Urothelium cell line (cell line): ENCODE measurements at places on chromosomes 13 and 19.
A peak's percentile ranks its signal among the peaks of the same experiment; 100 is the strongest.

DNA sequence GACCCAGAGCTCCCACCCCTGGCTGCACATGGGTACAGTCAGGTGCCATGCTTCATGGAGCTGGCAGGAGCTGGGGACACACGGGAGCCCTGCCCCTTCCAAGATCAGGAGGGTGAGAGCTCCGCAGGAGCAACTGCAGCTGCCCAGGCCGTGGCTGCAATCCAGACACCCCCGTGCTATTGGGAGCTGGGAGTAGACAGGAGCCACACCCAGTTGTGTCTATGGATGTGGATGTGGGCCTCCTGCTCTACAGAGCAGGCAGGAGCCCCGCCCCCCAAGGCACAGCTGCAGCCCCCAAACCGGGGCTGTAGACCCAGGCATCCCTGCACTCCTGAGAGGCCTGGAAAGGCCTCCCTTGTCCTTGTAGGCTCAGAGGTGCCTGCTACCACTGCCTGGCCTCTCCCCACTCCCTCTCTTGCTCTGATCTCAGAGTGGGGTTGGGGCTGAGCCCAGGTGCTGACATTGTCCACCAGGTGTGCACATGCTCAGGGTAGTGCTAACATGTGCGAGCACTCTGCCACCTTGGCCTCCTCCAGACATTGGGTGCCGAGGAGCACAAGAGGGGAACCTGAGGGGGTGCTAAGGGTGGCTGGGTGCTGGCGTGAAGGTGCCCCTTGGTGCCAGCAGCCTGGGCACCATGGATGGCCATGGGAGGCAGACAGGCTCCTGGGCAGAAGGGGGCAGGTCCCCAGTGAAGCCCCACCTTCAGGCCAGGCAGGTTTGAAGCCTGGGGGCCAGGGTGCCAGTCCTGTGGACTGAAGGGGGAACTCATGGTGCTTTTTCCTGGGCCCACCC is 8.0 kb upstream of the BAX start:
- no peak for DNase-seq

DNA sequence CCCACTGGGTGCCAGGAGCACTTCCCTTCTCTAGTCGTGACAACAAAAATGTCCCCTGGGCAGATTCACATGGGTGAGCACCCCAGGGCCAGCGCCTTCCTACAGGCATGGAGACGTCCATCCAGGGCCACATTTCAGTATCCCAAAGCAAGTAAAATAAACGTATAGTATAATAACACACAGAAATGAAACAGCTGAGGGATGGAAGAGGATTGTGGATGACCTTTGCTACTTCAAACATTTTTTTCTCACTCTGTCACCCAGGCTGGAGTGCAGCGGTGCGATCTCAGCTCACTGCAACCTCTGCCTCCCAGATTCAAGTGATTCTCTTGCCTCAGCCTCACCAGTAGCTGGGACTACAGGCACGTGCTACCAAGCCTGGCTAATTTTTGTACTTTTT is 28.2 kb downstream of the CILP2 start:
- DNase-seq = no peak

GRCh38 chr19:41940731-41941409 is 12.6 kb upstream of the ERFL start:
- DNase-seq = no peak

GRCh38 chr13:102862624-102863210 is 16.9 kb downstream of the ERCC5 start:
- no peak for DNase-seq

- no peak for DNase-seq
Observed at GRCh38 chr13:93098972-93099371, 127.6 kb upstream of the GPC6 start.

GRCh38 chr13:76630629-76631230 is 255.5 kb downstream of the KCTD12 start:
- DNase-seq = no peak

GRCh38 chr19:2627319-2627829 is 75.1 kb downstream of the GNG7 start:
- peak; percentile 88 for DNase-seq

- DNase-seq = no peak
Observed at GRCh38 chr13:111462944-111463343, 142.5 kb downstream of the TEX29 start.

GRCh38 chr13:27572234-27572901 is 48.0 kb downstream of the LNX2 start:
- no peak for DNase-seq

DNA sequence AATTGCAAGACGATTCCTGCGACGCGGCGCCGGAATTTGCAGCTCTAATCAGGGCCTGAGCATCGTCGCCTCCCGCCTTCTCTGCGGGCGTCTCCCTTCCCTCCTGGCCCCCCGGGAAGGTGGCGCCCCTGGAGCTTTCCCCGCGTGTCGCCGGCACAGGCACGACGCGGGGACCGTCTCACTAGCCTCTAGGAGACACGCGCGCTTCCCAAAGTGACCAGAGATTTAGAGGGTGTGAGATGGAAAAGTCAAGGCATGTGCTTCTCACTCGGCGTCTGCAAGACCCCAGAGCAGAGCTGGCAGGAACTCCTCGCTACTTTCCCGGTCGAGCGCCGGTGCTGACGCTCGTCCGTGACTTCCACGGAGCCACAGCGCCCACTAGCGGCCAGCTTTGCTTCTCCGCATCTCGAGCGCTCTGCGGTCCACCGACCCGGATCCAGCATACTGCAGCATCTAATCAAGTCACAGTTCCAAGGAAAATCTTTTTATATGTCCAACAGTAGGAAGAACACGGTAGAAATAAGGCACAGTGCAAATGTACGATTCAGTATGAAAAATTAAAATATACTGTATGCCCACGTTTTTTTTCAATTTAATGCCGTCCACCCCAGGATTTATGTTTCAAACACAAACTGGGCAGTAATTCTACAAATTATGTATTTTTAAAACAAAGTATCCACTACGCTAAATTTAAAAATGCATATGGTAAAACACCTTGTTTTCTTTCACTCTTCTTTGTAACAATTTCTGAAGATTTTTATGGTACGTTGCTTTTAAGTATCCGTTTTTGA is 977 bp upstream of the EFNB2 start:
- peak; percentile 14 for DNase-seq

DNA sequence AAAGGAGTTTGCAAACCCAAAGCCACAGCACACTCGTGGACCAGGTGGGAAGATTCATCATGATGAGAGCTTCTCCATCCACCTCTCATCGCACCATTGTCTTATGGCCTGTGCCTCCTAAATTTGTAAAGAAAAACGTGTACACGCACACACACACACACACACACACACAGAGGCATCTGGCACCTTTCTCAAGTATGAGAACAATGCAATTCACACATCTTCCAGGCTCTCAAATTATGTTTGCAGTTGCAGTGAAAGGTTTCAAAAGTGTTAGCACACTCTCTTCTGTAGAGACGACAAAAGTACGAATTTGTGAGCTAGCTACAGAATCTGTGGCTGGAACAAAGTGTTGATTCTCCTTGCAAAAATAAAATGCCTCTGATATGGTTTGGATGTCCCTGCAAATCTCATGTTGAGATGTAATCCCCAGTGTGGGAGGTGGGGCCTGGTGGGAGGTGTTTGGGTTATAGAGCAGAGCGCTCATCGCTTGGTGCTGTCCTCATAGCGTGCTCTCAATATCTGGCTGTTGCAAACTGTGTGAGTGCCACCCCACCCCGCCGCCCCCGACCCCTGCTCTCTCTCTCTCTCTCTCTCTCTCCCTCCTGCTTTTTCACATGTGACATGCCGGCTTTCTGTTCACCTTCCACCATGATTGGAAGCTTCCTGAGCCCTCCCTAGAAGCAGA is 21.8 kb upstream of the RAB20 start:
- DNase-seq = no peak

DNA sequence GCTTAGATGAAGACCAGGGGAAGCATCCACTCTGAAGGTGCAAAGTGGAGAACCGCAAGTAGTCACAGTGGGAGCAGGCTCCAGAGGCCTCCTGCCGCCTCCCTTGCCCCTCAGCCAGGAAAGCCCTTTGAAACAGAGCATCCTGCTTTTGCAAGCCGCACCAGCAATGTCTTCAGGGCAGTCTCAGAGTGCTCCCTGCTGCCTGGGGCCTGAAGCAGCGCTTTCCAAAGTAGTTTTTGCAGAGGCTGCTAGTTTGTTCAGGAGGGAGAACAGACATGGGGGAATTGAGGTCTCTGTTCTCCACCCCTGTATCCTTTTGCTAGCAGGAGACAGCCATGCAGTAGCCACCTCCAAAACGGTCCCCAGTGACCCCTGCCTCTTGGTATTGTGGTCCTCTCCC is 15.8 kb upstream of the POP4 start:
- no peak for DNase-seq

GRCh38 chr19:45901432-45901911 is 941 bp downstream of the MYPOP start:
- no peak for DNase-seq

- DNase-seq = no peak
Observed at GRCh38 chr13:36512771-36513170, 80.5 kb downstream of the CCNA1 start.

DNA sequence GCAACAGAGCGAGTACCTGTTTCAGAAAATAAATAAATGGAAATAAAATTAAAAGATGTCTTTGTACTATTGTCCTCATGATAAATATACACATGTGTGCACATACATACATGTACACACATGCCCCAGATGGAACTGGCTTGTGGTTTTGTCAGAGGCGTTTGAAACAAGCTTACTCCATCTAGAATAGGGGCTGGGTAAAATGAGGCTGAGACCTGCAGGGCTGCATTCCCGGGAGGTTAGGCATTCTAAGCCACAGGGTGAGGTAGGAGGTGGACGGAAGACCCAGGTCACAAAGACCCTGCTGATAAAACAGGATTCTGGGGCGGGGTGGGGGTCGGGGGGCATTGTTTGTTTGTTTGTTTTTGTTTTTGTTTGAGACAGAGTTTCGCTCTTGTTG is 8.1 kb upstream of the SIN3B start:
- no peak for DNase-seq

- DNase-seq = no peak
Observed at GRCh38 chr13:99687723-99688397, 186.6 kb downstream of the TM9SF2 start.

DNA sequence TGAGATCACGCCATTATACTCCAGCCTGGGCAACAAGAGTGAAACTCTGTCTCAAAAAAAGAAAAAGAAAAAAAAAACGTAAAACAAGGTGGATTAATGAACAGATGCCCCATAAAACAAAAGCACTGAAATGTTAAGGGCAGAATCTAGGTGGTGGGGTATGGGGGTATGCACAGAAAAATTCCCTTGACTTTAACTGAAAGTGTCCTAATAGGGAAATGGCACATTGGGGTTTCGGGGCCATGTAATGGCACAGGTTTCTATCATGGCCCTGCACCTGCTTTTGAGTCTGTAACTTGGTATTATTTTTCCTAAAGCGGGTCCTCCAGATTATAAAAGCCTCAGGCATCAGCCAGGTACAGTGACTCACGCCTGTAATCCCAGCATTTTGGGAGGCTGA is 16.2 kb downstream of the NOP53 start:
- no peak for DNase-seq

- DNase-seq = peak; percentile 13
Observed at GRCh38 chr13:73754727-73755292, 379.4 kb downstream of the KLF12 start.

DNA sequence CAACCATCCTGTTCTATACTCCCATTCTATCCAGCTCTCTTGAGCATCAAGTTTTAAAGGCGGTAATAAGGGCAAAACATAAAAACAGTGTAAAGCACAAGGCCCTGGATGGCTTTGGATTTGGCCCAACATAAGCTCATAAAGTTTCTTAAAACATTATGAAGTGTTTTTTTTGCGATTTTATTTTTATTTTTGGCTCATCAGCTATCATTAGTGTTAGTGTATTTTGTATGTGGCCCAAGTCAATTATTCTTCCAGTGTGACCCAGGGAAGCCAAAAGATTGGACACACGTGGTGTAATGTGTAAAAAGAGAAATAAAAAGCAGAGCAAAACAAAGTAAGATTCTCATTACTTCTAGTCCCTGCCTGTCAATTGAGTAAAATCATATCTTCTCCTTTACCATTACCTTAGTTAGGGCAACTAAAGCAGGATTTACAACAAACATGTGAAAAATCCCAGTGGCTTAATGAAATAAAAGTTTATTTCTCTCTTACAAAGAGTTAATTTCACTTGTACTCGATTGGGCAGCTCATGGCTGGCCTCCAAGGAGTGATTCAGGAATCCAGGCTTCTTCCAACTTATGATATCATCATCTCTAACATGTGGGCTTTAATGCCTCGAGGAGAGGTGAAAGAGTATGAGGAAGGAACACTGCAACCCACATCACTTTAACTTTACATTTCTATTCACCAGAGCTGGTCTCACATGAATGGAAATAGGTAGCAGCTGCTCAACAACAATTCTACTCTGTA is 725.2 kb upstream of the SLITRK1 start:
- peak; percentile 2 for DNase-seq

GRCh38 chr13:26230703-26231102 is 8.6 kb upstream of the RNF6 start:
- DNase-seq = no peak

DNA sequence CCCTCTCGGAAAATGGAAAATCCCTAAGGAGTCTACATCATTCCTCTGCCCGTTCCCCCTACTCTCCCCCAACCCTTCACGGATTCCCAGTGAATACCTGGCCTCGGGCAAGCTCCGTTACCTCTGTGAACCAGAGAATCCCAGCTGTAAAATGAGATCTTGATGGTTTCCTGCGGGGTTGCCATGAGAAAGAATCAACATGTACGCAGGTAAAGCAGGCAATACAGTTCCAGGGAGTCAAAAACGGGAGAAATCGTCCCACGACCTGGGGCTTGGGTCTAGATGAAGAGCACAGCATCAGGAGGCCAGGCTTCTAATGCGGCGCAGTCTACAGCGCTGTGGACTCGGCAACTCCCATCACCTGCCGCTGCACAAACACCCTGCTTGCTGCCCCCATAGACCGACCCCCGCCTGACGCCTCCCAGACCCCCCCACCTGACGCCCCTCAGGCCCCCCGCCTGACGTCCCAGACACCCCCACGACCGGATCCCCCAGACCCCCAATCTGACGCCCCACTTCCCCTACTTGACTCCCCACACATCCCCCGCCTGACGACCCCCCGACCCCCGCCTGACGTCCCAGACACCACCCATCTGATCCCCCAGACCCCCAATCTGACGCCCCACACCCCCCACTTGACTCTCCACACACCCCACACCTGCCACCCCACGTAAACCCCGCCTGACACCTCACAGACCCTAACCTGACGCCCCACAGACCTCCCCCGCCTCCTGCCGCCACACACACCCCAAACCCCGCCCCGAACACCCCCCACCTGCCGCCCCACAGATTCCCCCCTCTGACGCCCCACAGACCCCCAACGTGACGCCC is 680 bp downstream of the LIG4 start:
- peak; percentile 4 for DNase-seq

GRCh38 chr13:111046590-111047141 is 68.4 kb upstream of the ARHGEF7 start:
- DNase-seq = no peak

GRCh38 chr13:44274771-44275205 is 98.8 kb upstream of the SERP2 start:
- no peak for DNase-seq

- peak; percentile 54 for DNase-seq
Observed at GRCh38 chr19:50580970-50581634, 12.9 kb upstream of the LRRC4B start.
